GM12878 (cell line): ENCODE measurements at places on chromosomes 1 and 21.

GRCh38 chr1:29121516-29121935 lies 2.2 kb downstream of the TMEM200B start:
- no peak for DNase-seq

GRCh38 chr21:28196981-28197380 lies 795.7 kb downstream of the LTN1 start:
- DNase-seq = no peak

DNA sequence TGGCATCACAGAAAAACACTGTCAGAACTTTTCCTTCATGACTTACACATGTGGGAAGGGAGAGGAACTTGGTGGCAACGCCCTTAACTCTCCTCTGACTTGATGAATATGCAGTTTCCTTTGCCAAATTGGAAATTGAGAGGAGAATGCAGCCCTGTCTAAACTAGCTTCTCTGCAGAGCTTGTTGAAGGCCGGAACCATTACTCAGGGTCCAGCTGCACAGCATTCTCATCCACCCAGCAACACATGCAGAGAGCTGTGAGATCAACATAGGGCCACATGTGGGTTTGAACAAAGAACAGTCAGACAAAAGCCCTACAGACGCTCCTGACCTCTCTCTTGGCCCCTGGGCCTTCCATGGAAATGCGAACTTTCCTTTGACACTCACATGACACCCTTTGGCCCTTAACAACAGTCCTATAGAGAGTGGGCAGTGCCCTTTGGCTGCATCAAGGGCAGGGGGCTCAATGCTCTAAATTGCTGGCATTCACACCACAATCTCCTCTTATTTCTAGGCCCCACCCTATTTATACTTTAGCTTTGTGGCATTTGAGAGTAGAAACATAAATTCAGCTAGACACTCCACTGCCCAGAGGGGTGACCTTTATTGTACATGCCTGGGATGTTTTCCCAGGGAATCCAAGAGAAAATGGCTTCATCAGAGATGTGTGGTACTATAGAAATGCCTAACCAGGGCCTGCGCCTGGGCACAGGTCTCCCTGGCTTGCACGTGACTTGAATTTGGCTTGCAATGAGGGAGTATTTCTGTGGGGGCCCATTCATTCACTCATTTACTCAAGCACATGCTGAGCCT lies 64.4 kb downstream of the CDC7 start:
- DNase-seq = no peak

DNA sequence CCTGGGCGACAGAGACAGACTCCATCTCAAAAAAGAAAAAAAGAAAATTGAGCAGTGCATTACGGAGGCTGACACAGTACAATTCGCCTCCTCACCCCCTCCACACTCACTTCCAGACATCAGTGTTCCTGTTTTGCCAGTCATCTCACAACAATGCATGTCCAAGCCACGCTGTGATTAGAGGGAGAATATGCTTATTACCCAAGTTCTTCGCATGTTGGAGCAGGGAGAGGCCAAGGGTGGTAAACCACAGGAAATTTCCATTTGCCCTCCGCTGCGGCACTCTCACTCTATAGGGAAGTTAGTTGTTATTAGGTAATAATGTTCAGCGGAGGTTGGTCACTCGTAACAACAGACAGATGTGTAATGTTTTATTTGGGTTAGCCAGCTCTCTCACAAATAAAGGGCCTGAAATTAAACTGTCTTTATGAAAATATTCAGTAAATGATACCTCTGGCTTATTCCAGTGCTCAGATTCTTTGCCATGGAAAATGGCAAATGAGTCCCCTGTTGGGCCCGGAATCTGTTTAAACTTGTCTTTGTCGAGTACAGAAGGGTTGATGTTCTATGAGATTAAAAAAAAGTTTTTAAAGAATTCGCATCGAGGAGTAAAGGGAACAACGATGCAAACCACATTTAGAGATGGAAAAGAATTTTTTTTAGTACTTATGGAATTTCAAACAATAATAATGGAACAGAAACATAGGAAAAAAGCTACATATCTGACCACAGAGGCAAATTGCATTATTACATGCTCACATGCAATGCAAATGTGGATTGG lies 33.1 kb downstream of the KCNJ15 start:
- no peak for DNase-seq
